ENCODE measurements at places on chromosomes 16 and 17.

- DNase-seq, result no peak
These were observed 1.9 kb upstream of the MTSS2 start for GRCh38 chr16:70687671-70688245.

- DNase-seq, result no peak
These were observed 104.6 kb downstream of the METRNL start for GRCh38 chr17:83183951-83184506.

- DNase-seq, result no peak
These were observed 9.8 kb upstream of the EPN3 start for GRCh38 chr17:50522766-50523165.

- DNase-seq, result no peak
These were observed 449.8 kb downstream of the SLC39A11 start for GRCh38 chr17:72642720-72643119.
